ENCODE measurements at places on chromosomes 7 and 10. TPM values are rescaled to one million over a fixed set of nuclear protein-coding genes. Genes with fewer than 3 reads are reported as not detected.

ZNF746 gene
- 23.7 TPM for total RNA-seq

HHEX gene
- 4.4 TPM for total RNA-seq

RPEL1 gene
- 0.33 TPM for total RNA-seq

- DNase-seq = no peak
Measured at GRCh38 chr7:108263425-108263824, 133.3 kb upstream of the LAMB4 start.

GRCh38 chr7:6228361-6229229 is 43.8 kb downstream of the CYTH3 start:
- DNase-seq = no peak

CRHR2 gene
- under 0.01 TPM for total RNA-seq

ANKRD7 gene
- total RNA-seq = 0.73 TPM

DNA sequence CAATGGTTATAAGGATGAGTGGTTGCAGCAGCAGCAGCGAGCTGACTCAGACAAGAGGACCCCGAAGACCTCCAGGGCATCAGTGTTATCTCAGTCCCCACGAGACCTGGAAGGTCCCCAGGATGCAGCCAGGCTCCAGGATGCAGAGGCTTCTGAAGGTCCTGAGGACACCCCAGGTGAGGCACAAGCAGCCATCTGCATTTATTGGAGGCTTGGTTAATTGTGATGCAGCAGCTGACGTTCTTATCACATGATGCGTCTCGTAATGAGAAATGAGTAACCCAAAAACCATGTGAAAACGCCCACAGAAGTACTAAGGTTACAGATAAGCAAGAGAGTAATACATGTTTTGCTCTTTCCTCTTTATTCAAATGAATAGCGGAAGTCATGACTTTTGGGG is 17.4 kb downstream of the C7orf57 start:
- no peak for DNase-seq

DNA sequence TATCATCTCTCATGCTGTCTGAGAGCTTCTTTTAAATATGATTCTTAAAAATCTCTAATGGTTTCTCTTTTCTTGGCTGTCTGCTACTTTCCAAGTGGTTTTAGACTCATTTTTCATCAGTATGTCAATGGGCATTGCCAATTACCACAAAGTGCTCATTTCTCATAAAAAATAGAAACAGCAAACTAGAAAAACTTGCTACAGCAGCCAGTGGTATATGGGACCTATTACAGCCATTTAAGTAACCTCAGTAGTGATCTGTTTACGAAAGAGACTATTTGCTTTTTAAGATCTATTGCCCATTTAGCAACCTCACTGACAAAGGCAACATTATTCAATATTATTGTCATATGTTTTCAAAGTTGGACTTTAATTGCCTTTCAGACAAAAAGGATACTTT is 207.1 kb upstream of the RHOBTB1 start:
- no peak for DNase-seq

DNA sequence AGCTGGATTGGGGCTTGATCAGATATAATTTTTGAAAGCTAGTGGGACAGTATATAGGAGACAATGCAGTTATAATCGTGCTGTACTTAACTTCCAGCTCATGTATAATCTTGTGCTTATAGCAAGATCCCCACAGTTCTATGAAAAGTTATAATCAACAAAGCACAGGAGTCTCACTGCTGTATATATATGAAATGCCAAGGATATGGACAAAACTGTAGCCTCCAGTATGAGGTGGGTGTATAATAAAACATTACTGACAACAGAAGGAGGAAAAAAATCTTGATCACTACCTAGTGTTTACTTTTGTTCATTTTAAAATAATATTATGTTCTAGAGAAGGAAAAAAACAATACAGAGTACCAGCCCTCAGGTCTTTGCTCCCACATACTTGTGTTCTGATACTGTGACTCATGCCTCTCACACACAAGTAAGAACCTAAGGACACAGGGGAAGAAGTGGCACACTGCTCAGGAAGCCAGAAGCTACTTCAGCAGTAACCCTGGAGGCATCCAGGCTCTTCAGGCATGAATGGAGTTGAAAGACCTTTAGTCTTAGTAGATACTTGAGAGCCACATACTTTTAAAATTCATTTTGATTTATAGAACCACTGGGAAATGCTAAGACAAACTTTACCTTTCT is 265.7 kb upstream of the IMMP2L start:
- no peak for DNase-seq

- DNase-seq = no peak
Measured at GRCh38 chr10:1116051-1116450, 59.9 kb downstream of the WDR37 start.

GALNT17 gene
- 9.9 TPM for total RNA-seq

PNLIP gene
- not detected for total RNA-seq

CYP3A5 gene
- 15.4 TPM for total RNA-seq

GRCh38 chr7:4836206-4836661 is 25.6 kb downstream of the PAPOLB start:
- no peak for DNase-seq

TMEM176A gene
- 42.6 TPM for total RNA-seq

DNA sequence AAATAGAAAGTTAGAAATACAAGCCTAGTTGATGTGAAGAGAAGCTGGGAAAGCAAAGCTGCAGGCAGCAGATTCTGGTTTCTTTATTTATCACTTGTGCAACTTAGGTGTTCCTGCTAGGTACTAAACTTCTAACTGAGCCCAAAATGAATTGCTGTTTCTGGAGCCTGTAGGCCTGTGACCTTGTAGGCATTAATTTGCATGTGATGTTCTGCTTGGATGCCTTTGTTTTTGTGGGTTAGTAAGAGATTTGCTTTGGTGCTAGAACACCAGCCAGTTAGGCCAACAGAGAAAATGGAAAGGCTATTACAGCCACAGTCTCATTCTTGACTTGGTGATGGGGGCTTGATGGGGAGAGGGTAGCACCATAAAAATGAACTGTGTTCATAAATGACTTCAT is 370.7 kb downstream of the PPP1R3A start:
- DNase-seq = no peak

- no peak for DNase-seq
Measured at GRCh38 chr7:137003086-137003485, 134.6 kb downstream of the CHRM2 start.

YAE1 gene
- total RNA-seq = 24.6 TPM

C10orf105 gene
- not detected for total RNA-seq

- DNase-seq = no peak
Measured at GRCh38 chr10:6493521-6494441, 86.3 kb downstream of the PRKCQ start.

DNA sequence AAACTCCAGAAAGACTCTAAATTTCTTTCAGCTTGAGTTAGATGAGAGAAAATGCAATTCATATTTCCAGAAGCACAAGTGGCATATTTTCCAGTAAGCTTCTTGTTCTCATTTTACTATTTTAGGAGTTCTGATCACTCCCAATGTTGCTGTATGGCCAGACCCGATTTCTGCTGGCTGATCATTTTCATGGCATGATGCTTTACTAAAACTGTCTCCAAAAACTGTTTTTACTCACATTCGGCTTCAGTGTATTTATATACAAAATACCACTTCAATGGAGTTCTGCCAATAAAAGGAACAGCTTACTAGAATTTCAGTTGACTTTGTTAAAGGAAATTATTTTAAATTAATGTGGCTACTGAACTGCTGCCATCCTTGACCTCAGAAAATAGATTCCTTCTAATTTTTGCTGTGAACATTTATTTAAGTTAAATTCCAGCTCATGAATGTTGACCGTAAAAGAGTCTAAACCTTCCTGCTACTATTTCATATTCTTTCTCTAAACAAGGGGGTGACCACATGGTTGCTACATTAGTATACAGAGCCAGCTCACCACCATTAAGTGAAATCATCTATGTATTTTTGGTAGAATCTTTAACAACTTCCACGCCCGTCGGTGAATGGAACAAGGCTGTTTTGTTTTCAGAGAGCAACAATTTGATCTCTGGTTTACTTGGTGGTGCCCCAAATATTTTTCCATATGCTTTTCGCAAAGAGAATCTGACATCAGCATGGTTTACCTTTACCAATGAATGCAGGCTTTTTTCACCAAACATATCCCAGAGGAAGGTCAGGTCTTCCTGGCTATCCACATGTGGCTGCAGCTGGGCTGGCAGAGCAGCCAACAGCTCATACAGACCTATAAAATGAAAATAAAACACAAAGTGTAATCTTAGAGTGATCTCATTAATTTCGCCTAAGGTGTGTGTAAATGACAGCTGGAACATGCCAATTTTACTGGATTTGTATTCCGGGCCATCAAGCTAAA is 101.2 kb downstream of the MPP7 start:
- no peak for DNase-seq

DNA sequence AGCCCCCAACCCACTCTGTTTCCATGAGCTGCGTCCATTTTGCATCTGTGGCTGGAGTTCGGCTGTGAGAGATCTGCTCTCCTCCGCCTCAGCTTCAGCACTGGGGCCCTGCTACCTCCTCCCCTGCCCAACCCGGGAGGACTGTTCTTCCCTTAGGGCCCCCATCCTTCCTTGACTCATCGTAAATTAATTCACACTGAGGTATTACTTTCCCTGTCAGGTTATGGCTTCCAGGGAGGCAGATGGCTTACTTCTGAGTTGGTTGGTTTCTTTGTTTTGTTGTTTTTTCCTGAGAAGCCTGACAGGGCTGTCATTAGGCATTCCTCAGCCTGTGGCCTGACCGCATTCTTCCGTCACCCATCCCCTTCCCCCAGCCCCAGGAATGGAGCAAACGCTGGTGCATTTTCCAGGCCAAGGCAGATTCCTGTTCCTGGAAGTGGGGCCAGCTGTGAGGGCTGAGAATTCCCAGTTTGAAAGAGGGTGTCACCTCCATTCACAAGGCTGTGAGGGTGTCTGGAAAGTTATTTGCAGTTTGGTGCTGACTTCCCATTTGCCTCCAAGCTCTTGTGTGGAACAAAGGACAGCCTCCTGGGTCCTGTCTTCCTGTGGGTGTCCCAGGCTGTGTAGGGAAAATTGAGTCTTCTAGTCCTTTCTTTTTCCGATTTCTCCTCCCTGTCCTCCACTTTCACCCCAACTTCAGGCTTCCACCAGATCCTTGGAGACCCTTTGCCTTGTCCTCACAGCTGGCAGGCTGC is 11.7 kb downstream of the CPA5 start:
- peak; percentile 86 for DNase-seq

HOXA5 gene
- total RNA-seq = 48.7 TPM

GRCh38 chr7:45564886-45565455 is 9.2 kb upstream of the ADCY1 start:
- DNase-seq = no peak

MBL2 gene
- total RNA-seq = not detected

- no peak for DNase-seq
Measured at GRCh38 chr7:70573071-70573661, 558.8 kb upstream of the GALNT17 start.

ANXA11 gene
- 83.3 TPM for total RNA-seq

DNA sequence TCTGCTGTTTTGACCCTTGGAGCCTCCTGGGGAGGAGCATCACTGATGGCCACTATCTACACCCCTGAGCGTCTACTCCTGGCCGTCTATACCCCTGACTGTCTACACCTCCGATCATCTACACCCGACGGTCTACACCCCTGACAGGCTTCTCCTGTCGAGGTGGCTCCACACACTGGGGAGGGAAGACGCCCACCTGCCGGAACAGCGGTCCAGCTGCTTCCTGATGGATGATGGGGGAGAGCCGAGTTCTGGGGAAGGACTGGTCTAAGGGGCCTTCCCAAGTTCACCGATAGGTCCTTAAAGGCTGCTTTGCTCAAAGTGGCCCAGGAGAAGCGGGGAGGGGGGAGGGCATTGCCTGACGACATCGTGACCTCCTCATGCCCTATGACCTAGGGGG is 39.4 kb downstream of the GBX1 start:
- DNase-seq = no peak

PPP2R2D gene
- total RNA-seq = 44.1 TPM

CALML5 gene
- total RNA-seq = not detected

GRCh38 chr7:22694597-22695207 is 32.3 kb upstream of the IL6 start:
- no peak for DNase-seq

DNA sequence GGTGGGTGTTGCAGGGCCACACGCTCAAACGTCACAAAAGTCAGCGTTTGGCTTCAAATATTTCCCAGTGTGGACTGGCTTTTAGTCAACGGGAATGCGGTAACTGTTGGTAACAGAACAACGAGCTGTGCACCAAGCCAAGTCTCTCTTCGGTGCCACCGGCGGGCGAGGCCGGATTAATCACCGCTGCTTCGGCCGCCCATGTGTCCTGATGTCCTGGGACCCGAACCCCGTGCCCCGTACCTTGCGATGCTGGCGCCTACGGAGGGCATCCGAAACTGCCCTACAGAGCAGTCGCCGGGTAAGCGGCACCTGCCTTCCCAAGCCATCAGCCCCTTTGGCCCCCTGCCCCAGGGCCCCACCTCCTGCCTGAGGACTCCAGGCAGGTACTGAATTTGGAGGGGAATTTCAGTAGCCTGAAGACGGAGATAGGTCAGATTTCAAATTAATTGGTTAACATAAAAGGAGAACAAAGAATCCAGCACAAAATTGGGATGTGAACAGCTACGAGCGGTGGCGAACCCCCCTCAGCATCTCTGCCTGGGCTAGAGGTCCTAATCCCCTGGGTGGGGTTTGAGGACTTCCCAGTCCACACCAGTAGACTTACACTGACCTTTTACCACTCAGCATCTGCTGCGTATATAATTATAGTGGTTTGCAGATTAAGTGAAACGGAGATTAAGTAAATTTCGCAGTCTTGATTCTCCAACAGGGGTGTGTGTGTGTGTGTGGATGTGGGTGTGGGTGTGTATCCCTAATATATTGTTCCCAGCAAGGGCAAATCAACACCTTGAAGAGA is at the start of gene LRRC72:
Gene LRRC72, plus strand, starts transcription at position 84 of the 799 bp plus-strand sequence. Its CDS starts 128 bp downstream, at position 212.
- no peak for DNase-seq

MTURN gene
- 62.5 TPM for total RNA-seq

SLC25A13 gene
- 39.0 TPM for total RNA-seq

GRID2IP gene
- 0.33 TPM for total RNA-seq

GRCh38 chr10:70651661-70652060 is 20.6 kb upstream of the ADAMTS14 start:
- DNase-seq = no peak

DNA sequence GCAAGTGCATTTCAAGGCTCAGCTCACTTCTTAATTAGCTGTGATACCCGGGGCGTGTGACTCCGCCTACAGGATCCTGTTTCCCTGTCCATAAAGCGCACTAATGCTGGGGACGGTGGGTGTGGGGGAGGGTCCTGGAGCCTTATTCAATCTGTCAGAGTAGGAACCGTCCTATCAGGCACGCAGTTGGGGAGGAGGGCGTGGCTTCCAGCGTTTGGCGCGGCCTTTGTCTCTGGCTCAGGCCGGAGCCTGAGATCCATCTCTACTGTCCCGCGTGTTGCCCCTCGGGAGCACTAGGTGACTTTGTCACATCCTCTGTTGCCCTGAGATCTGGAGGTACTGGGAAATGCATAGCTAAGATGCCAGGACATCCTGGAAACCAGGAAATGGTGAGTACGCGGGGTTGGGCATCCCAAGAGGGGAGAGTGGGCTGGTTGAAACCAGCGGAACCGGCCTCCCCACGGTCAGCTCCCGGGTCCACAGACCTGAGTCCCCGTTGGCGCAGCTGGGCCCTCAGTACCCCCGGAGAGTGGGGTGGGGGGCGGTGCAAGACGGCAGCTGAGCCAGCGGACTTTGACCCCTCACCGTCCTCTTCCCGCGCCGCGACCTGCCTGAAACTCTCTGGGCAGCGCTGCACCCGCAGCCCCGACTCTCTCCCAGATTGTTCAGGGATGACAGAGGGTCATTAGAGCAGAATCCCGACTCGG is 104.4 kb upstream of the ZNF92 start:
- no peak for DNase-seq

HOXA6 gene
- 16.0 TPM for total RNA-seq

IRF5 gene
- total RNA-seq = 11.1 TPM

GRCh38 chr7:66265566-66265965 is 60.4 kb downstream of the TPST1 start:
- no peak for DNase-seq

GRCh38 chr7:27237735-27238334 is 4.8 kb upstream of the EVX1 start:
- no peak for DNase-seq

- DNase-seq = no peak
Measured at GRCh38 chr7:126700807-126701604, 551.7 kb downstream of the GRM8 start.

Measured in breast epithelium (tissue), 4 donors.